ENCODE measurements at places on chromosomes 4 and X. TPM values are rescaled to one million over a fixed set of nuclear protein-coding genes. Genes with fewer than 3 reads are reported as not detected.
A peak's percentile ranks its signal among the peaks of the same experiment; 100 is the strongest.

DNA sequence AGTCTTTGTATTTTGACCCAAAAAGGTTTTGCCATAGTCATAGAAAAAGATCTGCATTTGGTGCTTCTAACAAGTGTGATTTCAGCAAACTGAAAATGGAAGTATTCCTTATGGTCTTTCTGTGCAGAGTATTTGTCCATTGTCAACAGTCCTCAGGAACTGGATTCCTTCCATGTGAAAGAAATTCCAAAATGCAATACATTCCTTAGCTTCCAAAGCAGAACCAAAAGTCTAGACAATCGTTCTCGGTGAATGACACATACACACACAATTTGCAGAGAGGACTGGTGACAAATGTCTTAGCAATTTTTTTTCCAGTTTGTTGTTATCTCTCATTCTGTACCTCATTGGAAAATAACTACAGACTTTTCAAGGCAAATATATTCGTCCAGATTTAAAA, 562.2 kb upstream of the SLIT2 start:
- peak; percentile 75 for DNase-seq

DNA sequence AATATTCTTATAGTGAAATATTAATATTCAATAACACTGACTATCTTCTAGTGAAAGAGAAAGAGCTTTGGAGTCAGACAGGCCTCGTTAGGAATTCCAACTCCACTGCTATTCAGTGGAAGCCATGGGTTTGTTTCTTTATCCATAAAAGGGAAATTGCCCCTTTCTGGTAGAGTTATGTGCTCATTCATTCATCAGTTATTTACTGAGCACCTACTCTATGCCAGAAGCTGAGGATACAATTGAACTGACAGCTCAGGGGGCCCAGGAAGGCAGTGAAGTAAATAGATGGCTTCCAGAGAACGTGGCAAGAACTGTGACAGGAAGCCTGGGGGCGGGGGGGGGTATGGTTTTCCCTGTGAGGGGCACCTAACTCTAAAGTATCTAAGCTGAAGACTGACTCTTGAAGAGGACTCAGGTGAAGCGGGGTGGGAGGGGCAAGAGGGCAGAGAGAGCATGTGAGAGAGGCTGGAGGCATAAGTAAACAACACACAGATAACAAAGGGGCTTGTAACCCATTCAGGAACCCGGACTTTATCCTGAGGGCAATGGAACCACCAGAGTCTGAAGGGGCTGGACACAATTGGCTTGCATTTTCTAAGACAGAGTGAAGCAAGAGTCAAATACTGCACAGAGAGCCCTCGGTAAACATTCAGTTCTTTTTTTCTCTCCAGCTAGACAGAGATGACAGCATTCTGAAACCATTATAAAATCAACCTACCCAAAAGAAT, 20.3 kb downstream of the ANXA5 start:
- DNase-seq, result no peak

Gene APEX2
- total RNA-seq, result 6.5 TPM

Gene DKK2
- total RNA-seq, result not detected

Gene MORC4
- total RNA-seq, result 47.1 TPM
